ENCODE measurements at places on chromosomes 6 and 20. TPM values are rescaled to one million over a fixed set of nuclear protein-coding genes. Genes with fewer than 3 reads are reported as not detected.

DNA sequence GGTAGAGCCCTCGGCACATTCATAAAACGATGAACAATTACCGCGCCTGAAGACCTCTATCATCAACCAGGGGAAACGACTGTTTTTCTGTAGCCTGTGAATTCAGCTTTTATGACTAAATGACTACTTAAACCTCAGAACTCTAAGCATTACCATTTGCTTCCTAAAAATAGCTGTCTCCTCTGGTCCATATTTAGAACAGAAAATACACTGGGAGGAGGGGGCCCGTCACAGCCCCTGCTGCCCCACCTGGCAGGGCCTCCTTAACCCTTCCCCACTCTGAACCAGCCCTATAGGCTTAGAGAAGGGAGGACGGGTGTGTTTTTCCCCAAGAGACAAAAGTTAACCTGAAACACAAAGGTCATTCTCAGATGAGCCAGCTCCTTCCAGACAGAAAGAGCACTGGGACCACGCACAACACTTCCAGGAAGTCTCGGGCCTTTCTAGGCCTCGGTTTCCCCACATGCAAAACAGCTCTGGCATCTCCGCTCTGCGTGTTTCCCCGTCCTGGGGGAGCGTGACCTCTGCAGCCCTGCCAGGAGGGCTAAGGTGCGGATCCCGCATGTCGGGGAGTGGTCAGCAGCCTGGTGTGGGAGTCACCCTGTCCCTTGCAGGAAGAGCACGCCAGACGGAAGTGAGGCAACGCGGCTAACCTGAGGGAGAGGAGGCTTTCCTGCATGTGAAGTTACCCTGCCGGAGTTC is 193.9 kb downstream of the DLL1 start:
- no peaks in the 10 kb centered on the region for H3K4me1 ChIP-seq
- no peaks in the 10 kb centered on the region for H3K36me3 ChIP-seq
- no peak overlapping the region for H3K4me3 ChIP-seq

DNA sequence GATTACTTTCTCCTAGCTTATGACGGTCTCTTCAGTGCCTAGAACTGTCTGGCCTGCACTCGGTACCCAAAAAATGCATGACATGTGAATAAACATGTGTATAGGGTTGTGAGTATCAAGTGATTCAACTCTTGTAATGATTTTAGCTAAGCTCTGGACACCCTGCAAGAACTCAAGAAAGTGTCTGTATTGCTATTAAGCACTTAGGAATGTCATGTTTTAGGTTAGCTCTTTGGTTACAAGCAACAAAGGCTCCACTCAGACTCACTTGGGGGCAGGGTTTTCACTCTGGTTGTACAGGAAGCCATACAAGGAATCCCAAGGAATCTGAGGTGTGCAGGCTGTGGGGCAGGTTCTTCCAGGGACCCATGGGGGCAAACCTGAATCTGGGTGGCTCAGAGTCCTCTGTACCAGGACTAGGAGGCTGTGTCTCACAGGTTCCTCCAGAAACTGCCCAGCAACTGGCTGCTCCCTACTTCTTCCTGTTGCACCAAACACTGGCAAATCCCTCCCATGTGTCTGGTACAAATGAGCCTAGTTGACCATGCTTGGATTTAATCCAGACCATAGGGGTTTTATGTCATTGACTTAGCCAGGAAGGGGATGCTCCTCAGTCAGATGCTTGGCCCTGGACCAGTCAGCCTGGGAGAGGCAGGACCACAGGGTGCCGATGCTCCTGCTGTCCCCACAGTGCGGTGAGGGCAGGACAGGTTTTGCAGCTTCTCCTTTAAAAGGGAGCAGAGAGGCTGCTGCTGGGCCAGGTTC is 77.9 kb upstream of the CDH4 start:
- DNase-seq = no peak
- H3K4me1 ChIP-seq = no peaks in the 10 kb centered on the region
- no peak overlapping the region for H3K4me3 ChIP-seq
- H3K27me3 ChIP-seq = no peaks in the 10 kb centered on the region

The EDN1 gene
- 0.11 TPM for total RNA-seq

DNA sequence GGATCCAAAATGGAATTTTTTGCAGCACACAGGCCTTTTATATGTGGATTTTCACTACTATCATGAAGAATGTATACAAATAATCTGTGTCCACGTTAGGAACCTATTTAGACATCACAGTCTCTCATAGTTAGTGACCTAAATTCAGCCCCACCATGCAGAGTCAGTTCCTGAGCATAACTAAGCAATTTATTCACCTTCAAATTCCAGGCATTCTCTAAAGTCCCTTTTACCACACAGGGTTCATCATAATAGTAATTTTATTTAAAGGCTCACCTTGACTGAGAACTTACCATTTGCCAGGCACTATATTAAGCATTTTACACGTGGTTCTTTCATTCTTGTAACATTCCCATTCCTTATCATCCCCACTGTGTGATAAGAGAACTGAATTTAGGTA is 353.8 kb downstream of the ARHGAP18 start:
- no peak for DNase-seq
- H3K27ac ChIP-seq = no peak overlapping the region
- no peaks in the 10 kb centered on the region for H3K27me3 ChIP-seq
- H3K36me3 ChIP-seq = no peaks in the 10 kb centered on the region
- H3K4me3 ChIP-seq = no peak overlapping the region

The CLIC5 gene
- total RNA-seq = 6.4 TPM

DNA sequence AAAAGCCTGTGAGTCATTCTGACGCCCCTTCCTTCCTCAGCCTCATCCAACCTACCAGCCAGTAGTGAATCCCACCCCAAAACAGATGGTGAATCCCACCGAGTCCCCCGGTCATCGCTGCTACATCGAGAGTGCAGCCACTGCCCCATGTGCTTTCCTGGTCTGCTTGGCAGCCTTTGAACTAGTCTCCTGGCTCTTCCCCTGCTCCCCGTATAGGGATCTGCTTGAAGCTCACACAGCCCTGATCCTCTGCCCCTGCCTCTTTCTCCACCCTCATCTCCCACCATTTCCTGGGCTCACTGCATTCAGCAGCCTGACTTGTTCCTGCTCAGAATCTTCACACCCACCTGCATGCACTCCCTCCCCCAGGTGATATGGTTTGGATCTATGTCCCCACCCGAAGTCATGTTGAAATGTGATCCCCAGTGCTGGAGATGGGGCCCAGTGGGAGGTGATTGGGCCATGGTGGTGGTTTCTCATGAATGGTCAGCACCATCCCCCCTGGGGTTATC is 14.6 kb downstream of the SYNJ2 start:
- no peak overlapping the region for H3K27ac ChIP-seq
- no peak overlapping the region for H3K4me3 ChIP-seq
- DNase-seq = no peak
- H3K4me1 ChIP-seq = peaks cover 10% of the 10 kb centered on the region

DNA sequence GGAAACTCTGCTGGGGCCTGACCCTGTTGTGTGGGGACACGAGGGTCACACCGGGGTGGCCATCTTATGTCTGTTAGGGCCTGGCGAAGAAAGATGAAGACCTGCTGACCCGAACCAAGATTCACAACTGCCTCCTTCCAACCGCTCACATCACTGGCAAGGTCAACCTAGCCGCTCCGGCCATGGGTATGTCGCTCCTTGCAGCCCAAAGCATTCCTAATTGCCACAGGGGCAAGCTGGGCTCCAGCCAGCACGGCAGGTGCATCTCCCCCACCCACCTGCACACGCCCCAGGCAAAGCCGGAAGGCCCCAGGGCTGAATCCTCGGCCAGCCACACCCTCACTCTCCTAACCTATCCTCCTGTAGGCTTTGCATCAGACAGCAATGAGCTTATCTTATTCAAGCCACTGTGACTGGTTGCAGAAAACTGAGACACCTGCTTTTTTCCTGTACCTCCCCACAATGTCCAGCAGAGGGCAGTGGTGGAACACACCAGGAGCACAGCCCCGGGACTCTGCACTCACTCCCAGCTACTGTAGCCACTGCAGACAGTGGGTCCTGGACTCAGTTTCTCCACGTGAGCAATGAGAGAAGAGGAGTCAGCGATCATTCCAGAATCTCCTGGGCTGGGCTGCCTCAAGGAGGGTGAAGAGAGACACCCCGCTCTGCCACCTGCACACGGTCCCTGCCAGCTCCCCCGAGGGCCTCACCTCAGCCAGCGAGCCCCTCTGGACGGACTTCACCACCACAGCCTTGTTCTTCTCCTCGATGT is 170.2 kb downstream of the PREX1 start:
- H3K4me3 ChIP-seq = no peak overlapping the region
- H3K27ac ChIP-seq = no peak overlapping the region
- peak; percentile 71 for DNase-seq

DNA sequence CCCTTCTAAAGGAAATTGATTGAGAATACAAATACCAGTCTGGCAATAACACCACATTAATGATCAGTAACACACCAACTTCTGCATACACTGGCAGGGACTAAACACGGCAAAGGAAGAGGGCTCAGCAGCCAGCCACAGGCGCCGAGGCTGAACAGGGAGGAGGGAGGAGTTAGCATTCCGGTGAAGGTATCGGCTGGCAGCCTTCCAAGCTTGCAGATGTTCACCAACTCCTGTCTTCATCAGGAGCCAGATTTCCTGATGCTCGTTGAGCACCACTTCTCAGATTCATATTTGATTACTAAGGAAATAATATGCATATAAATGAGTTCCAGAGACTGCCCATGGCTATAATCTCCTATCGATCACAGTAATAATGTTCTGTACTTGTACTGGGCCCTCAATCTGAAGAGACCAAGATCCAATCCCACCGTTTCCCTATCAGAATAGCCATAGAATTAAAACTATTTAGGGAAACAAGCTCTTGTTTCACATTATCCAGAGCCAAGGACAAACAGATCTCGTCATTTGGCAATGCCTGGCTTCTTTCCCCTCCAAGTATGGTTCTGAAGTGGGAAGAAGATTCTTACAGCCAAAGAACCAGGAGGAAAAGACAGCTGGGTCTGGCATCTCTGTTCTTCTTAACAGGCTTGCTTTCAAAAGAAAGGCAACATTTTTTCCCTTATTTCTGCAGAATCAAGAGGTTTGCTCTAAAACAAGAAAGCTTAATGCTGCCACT is 42.2 kb downstream of the GFOD1 start:
- DNase-seq = no peak
- no peaks in the 10 kb centered on the region for H3K36me3 ChIP-seq
- H3K27ac ChIP-seq = no peak overlapping the region
- H3K4me3 ChIP-seq = no peak overlapping the region
- H3K4me1 ChIP-seq = peaks cover 13% of the 10 kb centered on the region

The SAPCD1 gene
- total RNA-seq = 6.1 TPM

The PFDN4 gene
- 41.3 TPM for total RNA-seq

DNA sequence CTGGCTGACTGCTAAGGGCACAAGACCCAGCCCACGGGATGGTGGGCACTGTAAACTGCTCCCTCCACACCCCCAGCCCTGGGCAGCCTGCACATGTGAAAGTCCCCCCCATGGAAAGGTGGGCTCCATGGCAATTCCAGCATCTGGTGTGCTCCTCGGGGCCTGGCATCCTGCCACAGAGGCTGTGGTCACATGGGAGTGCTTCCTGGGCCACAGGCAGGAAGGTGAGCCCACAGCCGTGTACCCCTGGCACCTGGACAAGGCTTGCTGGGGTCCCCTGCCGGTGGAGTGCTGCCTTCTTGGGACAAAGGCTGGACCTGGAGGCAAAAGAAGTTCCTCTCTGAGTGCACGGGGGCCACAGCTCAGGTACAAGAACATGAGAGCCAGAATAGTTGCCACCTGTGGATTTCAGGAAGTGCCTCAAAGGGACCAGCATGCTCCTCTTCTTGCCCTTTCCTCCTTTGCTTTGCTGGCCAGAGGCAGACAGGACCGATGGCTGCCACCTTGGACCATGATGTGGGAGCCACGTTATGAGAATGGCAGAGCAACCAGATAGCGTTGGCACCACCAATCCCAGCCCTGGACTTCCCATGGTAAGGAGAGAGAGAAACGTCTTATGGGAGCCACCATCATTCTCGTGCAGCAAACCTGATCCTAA is 120.2 kb upstream of the MLN start:
- no peaks in the 10 kb centered on the region for H3K36me3 ChIP-seq
- H3K4me1 ChIP-seq = peaks cover 9% of the 10 kb centered on the region
- H3K27ac ChIP-seq = no peak overlapping the region
- no peak for DNase-seq

GRCh38 chr6:42269974-42270510 is 52.4 kb upstream of the MRPS10 start:
- no peak overlapping the region for H3K27ac ChIP-seq
- no peaks in the 10 kb centered on the region for H3K4me1 ChIP-seq
- no peak for DNase-seq
- no peaks in the 10 kb centered on the region for H3K27me3 ChIP-seq
- peaks cover 8% of the 10 kb centered on the region for H3K36me3 ChIP-seq
- H3K4me3 ChIP-seq = no peak overlapping the region

- H3K27me3 ChIP-seq = no peaks in the 10 kb centered on the region
- no peak overlapping the region for H3K4me3 ChIP-seq
Measured at GRCh38 chr6:82057846-82058554, 189.5 kb downstream of the IBTK start.

The MAPK13 gene
- 77.3 TPM for total RNA-seq
